ENCODE measurements at places on chromosomes 3 and 15. TPM values are rescaled to one million over a fixed set of nuclear protein-coding genes. Genes with fewer than 3 reads are reported as not detected.

- H3K27me3 ChIP-seq: no peaks in the 10 kb centered on the region
- no peak overlapping the region for H3K4me3 ChIP-seq
- no peaks in the 10 kb centered on the region for H3K36me3 ChIP-seq
- H3K27ac ChIP-seq: 0 out of 2 replicates have a peak overlapping the region, but pooled peaks have one; percentile 56
Observed at GRCh38 chr3:112654979-112655378, 14.0 kb upstream of the CCDC80 start.

Gene TGFBR2
- 55.9 TPM for total RNA-seq

Gene CHMP2B
- total RNA-seq: 40.1 TPM

Gene PLD1
- total RNA-seq: 7.3 TPM

Gene CD80
- total RNA-seq: not detected

Gene STXBP5L
- not detected for total RNA-seq

Gene WDR72
- total RNA-seq: 5.9 TPM

Gene SGO1
- 12.6 TPM for total RNA-seq

Gene SLC35A5
- 17.7 TPM for total RNA-seq

GRCh38 chr3:106380232-106380631, 511.4 kb upstream of the CBLB start:
- no peak for DNase-seq
- H3K4me1 ChIP-seq: 0 out of 2 replicates have a peak, but pooled peaks cover 7% of the 10 kb centered on the region
- H3K36me3 ChIP-seq: no peaks in the 10 kb centered on the region
- H3K4me3 ChIP-seq: no peak overlapping the region
- no peaks in the 10 kb centered on the region for H3K27me3 ChIP-seq

DNA sequence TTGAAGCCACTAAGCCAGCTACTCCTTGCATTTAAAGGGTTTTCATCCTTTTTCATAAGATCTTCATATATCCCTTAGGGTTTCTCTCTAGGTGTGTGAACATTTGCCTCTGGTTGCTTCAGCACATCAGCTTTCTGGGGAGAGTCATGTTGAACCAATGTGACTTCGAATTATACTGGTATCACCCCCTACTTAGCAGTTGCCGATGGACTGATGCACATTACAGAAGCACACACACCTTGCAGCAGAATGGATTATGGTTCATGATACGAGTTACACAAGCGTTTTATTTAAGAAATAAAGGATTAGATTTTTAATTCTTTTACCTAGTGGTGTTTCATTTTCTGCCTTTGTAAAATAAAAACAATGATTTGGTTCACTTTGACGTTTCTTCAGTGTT, 39.6 kb downstream of the FBXO22 start:
- DNase-seq: no peak
- no peak overlapping the region for H3K27ac ChIP-seq
- no peaks in the 10 kb centered on the region for H3K4me1 ChIP-seq
- H3K36me3 ChIP-seq: 0 out of 2 replicates have a peak, but pooled peaks cover 4% of the 10 kb centered on the region
- H3K27me3 ChIP-seq: no peaks in the 10 kb centered on the region
- no peak overlapping the region for H3K4me3 ChIP-seq

DNA sequence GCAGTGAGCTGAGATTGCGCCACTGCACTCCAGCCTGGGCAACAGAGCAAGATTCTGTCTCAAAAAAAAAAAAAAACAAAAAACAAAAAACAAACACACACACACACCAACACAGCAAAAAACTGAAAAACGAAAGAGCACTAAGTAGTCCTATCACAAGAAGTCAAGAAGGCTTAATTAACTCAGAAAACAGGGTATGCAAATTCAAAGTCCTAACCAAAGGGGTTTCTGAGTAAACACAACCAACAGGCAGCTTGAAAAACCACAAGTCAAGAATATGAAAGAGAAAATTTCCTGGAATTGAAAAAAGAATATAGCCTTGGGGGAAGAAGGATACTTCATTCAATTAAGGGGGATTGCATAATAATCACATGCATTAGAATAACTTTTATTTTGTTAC, 37.7 kb upstream of the PARP14 start:
- no peaks in the 10 kb centered on the region for H3K36me3 ChIP-seq
- no peak for DNase-seq
- no peak overlapping the region for H3K27ac ChIP-seq

DNA sequence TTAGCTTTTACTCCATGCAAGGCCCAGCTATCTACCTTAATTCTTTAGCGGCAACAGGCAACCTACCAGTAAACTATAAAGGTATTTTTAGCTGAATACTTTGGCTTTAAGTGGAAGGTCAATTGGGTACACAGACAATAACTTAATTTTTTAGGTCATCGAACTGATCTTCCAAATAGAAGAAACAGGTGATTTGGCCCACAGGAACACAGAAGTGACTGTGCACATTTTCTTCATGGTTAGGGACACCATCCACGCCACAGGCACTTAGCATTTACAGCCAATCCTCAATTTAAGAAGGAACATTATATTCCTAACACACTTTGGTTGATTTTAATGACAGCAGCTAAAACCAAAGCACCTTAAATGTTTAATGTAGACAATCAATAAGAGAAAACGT, 1.9 kb downstream of the ARPP19 start:
- H3K36me3 ChIP-seq: no peaks in the 10 kb centered on the region
- DNase-seq: no peak
- no peak overlapping the region for H3K27ac ChIP-seq
- peak overlapping the region; percentile 90 for H3K4me3 ChIP-seq
- H3K27me3 ChIP-seq: no peaks in the 10 kb centered on the region

Gene BSN
- total RNA-seq: 0.92 TPM

GRCh38 chr3:86993704-86994103, 2.8 kb upstream of the VGLL3 start:
- H3K4me3 ChIP-seq: peak overlapping the region; percentile 14
- peaks cover 47% of the 10 kb centered on the region for H3K4me1 ChIP-seq
- peak overlapping the region; percentile 57 for H3K27ac ChIP-seq

Gene ASB14
- total RNA-seq: not detected

DNA sequence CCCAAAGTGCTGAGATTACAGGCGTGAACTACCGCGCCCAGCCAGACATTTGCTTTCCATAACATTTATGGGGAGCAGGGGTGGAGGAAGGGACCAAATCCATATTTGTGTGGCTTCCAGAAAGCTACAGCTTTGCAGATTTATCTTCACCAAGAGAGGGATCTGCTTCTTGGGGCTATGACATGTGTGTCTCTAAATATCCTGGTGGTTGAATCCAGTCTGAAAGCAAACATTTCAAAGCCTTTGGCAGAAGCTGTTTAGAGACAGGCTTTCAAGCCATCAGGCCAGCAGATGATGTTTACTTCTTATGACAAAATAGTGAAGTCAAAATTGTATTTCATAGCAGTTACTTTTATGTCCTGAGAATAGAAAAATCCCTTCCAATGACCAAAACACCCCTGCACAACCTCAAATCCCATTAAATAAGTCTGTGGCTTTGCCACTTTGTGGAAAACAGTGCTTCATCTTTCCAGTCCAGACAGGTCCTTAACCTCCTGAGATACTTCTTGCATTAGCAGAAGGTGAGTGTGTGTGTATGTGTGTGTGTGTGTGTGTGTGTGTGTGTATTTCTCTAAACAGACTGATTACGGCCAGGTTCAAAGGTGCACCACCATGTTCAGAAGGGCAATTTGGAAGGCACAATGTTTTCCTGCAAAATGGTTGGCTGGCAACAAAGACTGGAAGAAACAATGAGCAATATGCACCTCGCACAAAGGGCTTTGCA, 191.4 kb upstream of the LRIG1 start:
- H3K27ac ChIP-seq: no peak overlapping the region
- no peak for DNase-seq
- no peak overlapping the region for H3K4me3 ChIP-seq

GRCh38 chr3:29745232-29745870, 464.5 kb downstream of the RBMS3 start:
- H3K4me3 ChIP-seq: no peak overlapping the region
- H3K36me3 ChIP-seq: no peaks in the 10 kb centered on the region
- no peak for DNase-seq
- no peaks in the 10 kb centered on the region for H3K27me3 ChIP-seq
- H3K27ac ChIP-seq: no peak overlapping the region

GRCh38 chr3:53880396-53881345, 1.3 kb downstream of the ACTR8 start:
- H3K4me1 ChIP-seq: peaks cover 14% of the 10 kb centered on the region
- H3K27ac ChIP-seq: no peak overlapping the region
- peaks cover 36% of the 10 kb centered on the region for H3K36me3 ChIP-seq
- peak overlapping the region; percentile 82 for H3K4me3 ChIP-seq
- no peak for DNase-seq
- no peaks in the 10 kb centered on the region for H3K27me3 ChIP-seq

DNA sequence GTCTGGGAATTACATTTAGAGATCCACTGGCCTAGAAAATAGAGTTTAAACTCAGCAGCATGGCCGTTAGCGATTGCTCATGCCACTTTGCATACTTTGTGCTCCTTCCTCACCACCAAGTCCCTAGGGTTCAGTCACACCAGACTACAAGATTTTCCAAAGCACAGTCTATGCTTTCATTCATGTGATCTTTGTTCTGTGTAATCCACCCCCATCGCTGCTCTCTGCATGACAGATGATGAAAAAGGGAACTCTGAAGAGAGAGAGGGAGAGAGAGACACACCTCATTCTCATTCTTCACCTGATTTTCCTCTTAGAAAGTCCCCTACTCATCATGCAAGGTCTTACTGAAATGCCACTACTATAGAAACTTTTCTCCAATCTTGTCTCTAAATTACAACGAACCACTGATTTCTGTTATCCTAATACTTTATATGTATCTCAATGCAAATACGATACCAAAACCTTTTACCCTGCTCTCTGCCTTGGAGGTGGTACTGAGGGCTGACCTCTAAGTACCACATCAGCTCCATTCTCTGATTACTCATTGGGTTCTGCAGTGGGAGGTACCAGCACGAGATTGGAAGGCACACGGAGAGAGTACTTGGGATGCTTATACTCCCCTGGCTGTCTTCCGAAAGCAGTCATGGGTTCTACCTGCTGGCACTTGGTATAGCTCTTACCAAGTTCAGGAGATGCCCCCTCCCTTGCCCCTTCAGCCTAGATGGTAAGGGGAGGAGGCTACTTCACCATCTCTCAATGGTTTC, 1.1 kb upstream of the PARP15 start:
- no peak overlapping the region for H3K4me3 ChIP-seq
- 0 out of 2 replicates have a peak, but pooled peaks cover 7% of the 10 kb centered on the region for H3K36me3 ChIP-seq
- H3K4me1 ChIP-seq: peaks cover 12% of the 10 kb centered on the region
- H3K27ac ChIP-seq: no peak overlapping the region

Gene SPESP1
- total RNA-seq: not detected

Gene MEX3B
- total RNA-seq: 0.58 TPM

GRCh38 chr15:41895491-41895890, 1.6 kb upstream of the SPTBN5 start:
- H3K27me3 ChIP-seq: no peaks in the 10 kb centered on the region
- H3K36me3 ChIP-seq: peaks cover 8% of the 10 kb centered on the region
- DNase-seq: no peak
- no peak overlapping the region for H3K4me3 ChIP-seq
- peak overlapping the region; percentile 86 for H3K27ac ChIP-seq

DNA sequence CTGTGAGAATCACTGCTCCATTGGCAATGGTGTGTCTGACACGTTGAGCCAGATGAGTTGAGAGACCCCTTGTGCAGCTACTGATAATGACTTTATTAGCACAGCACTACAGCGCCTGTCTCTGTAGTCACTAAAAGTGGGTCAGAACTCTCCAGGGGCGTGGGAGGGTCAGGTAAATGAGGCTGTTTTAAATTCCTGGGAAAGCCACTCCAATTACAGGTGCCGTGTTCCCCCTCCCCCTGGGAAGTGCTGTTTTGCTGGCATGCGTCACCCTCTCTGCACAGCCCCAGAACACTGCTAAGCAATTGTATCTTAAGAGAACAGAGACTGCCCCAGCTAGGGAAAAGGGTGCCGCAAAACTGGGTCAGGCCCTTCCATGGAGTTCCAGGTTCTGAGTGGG, 21.5 kb upstream of the CPNE9 start:
- H3K27ac ChIP-seq: no peak overlapping the region
- DNase-seq: no peak
- H3K4me3 ChIP-seq: no peak overlapping the region

Gene SKOR1
- total RNA-seq: 0.35 TPM

DNA sequence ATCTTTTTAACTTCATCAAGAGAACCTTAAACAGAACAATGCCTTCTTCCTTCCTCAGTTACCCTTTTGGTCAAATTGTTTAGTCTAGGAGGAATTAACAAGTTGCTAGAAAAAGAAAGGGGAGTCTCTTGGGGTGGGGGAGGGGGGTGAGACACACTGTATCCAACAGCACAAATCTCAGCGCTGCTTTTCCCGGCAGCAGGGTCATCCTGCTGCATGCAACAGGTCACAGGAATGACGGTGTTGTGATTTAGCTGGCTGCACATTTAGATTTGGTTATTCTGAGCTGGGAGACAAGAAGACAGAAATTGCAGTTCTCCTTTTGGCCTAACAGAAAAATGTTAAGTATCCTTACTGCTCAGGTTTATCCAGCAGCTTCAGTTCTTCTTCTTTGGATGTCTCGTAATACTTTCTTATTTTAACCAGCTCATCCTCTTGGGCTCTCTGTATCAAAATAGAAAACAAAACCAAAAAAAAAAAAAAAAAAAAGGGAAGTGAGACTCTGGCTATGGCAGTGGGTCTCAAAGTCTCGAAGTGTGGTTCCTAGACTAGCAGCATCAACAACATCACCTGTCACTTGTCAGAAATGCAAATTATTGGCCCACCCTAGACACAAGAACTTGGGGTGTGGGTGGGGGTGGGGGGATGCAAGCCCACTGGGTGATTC, 190.5 kb downstream of the GREM1 start:
- H3K27ac ChIP-seq: no peak overlapping the region
- no peaks in the 10 kb centered on the region for H3K36me3 ChIP-seq
- no peaks in the 10 kb centered on the region for H3K27me3 ChIP-seq
- H3K4me3 ChIP-seq: no peak overlapping the region
- DNase-seq: no peak

DNA sequence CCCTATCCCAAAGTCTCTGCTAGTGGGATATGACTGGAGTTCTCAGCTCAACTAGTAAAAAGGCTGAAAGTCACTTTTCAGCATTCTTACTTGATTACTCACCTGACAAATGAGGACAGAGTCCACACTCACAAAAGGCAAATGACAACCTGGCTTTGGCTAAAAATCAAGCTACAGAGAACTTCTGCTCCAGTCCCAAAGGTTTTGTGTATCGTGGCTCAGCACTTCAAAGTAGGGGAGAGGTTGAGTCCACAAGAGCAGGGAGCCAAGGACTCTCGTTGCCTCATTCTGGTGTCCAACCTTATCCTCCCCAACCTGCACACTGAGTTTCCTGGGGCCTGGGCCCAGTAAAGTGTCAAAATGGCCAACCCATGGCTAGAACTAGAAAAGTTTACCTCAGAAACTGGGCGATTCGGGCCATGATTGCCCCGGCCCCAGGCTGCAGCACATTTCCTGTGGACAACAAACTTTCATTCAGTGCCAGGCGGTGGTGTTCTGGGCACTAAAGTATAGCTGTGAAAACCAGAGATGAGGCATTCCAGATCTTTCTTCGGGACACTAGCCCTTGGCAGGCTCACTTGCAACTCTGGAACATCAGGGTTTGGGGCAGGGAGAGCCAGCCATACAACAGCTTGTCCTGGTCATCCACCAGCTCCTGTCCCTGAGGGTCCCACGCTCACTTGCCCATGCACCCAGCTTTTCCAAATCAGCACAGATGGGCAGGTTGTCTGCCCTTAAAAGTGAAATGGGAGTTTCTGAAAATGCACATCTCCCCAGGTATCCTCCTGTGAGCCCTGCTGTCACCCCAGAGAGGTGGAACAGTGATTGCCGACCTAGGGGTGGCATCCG, 3.1 kb downstream of the ACAA1 start:
- no peaks in the 10 kb centered on the region for H3K27me3 ChIP-seq
- peak overlapping the region; percentile 95 for H3K27ac ChIP-seq
- peak; percentile 99 for DNase-seq
